ENCODE measurements at places on chromosomes 16 and 17.

DNA sequence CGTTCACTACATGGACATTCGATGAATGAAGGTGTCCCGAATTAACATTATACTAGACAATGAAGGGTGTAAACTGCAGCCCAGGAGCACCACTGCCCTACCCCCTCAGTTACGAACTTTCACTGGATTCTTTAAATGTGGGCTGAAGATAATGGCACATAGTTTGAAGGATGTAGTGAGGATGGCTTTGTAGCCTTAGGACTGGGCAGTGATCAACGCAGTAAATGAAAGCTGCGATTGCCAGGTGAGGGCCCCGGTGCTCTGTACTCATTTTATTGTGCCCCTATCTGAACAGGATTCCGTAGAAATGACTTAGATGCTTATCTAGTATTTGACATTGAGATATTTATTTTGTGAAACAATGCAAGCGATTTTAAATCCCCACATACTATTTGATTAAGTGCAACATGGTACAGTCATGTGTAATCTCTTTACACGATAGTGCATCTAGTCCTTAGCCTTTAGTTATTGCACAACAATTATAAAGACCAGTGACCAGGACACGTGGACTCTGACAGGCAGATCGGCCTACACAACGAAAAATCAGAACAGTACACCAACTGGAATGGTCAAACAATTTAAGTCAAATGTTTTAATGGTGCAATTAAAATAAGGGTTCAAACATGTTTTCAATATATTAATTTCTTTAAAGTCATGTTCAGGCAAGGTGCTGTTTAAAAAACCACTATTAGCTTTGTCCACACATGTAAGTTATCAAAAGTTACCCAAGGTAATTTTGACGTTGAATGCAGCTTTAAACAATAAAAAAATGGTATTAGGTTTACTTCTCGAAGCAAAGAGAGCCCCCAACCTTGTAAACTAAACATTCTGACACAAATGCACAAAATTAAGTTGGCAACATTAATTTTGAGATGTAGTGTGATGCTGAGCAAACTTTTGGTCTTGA is 17.4 kb upstream of the ERN1 start:
- DNase-seq = no peak

DNA sequence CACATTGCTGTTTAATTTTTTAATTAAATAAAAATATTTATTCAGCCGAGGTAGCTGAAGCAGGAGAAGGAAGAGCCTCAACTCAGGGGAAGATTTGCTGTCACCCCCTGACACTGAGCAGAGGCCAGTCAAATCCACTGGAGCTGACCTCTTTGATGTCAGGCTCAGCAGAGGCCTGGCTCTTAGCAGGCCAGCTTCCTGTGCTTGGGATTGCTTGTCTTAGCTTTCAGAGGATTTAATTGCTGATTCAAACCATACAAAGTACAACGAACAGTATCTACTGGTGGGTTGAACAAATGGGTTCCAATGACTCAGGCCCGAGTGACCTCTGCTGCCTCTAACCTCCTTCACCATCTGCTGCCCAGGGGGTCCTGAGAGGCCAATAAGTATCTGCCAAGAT is 417.0 kb upstream of the HSBP1 start:
- no peak for DNase-seq

DNA sequence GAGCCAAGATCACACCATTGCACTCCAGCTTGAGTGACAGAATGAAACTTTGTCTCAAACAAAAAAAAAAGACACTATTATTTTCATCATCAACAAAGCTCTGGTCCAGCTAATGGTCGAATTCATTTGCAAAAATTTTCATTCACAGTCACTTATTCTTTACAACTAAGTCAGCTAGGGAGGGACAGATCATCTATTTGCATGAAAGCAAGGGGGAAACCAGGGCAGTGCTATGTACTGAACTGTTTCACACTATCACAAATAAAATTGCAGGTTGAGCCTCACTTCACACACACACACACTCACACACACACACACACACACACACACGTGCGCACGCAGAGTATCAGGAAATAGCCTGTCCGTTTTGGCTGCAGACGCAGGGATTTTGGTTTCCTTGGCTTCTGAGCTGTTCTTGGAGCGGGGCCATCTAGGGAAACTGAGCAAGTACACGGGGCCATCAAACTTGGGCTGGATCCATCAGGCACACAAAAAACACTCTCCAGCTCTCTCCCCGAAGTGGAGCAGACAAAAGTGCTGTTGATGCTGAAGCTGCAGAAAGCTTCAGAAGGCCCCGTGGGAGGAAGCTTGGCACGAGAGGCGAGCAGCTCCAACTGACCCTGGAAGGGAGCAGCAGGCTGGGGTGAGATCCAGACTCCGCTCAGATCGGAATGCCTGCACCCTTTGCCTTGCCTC is 44.3 kb upstream of the HELZ start:
- DNase-seq = peak; percentile 52

- DNase-seq = no peak
Observed at GRCh38 chr17:79811011-79811867, 14.4 kb upstream of the CBX8 start.

GRCh38 chr17:48074322-48075081 is 26.3 kb downstream of the NFE2L1 start:
- peak; percentile 78 for DNase-seq

GRCh38 chr16:50276801-50277555 is 10.6 kb downstream of the ADCY7 start:
- DNase-seq = no peak

All from putamen (tissue), 1 donor.